ENCODE measurements at places on chromosomes 3 and 15.

DNA sequence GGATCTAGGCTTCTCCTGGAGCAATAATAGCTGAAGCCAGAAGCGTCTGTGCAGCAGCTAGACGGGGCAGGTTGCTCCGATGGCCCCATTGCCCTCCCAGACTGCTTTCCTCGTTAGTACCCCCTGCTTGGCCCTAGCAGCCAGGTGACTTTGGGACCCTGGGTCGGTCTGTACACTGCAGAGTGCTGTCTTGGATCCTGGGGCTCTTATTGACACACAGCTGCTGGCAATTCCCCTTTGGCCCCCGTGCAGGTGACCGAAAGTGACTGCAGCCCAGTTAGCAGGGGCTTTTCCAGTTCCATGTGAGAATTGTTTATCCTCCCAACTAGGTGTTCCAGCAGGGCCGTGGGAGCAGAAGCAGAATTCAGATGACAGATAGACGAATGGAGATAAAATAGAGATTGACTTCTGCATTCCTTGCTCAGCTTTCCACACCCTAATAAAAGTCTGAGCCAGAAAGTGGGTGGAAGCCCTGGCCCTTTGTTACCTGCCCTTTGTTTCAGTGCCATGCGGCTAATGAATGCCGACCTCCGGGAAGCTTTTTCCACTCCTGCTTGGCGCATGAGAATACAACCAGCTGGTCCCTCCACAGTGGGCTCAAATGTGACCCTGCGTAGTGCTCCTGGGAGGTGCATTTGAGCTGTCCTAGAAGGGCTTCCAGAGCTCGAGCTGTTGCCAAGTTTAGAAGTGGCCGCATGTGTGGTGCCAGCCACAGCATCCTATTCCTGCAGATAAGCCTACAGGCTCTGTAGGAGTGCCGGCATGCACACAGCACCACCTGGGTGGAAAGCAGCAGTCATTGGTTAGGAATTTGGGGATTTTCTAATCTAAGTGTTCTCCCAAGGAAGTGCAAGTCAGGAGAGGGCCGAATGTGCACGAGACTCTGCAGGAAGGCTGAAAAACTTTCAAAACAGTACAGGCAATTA, 94.4 kb downstream of the SLCO3A1 start:
- DNase-seq: no peak

DNA sequence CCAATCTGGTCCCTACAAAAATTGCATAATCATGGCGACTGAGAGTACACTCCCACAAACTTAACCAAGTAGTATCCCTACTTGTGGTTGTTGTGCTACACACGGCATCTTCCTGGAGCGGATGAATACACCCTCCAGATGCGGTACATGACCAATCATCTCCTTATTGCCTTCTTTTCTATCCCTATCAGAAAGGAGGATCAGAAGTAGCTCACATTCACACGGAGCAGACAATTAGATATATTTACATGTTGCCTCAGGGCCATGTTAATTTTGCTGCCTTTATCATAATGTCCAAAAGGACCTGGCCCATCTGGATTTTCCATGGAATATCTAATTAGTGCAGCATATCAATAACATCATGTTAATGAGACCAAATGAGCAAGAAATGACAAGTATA, 96.4 kb upstream of the RNU6-1 start:
- no peak for DNase-seq

GRCh38 chr3:9916346-9916733, 558 bp upstream of the IL17RC start:
- no peak for DNase-seq

DNA sequence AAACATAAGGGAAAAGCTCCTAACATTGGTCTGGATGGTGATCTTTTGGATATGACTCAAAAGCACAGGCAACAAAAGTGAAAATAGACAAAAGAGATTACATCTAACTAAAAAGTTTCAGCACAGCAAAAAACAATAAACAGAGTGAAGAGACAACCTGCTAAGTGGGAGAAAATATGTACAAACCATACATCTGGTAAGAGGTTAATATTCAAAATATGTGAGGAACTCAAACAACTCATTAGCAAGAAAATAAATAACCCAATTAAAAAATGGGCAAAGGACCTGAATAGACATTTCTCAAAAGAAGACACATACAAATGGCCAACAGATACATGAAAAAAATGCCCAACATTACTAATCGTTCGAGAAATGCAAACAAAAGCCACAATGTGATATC, 19.0 kb upstream of the NR1I2 start:
- no peak for DNase-seq

- DNase-seq: peak; percentile 4
Measured at GRCh38 chr15:44720460-44721176, 9.3 kb downstream of the B2M start.

- DNase-seq: no peak
Measured at GRCh38 chr3:42066516-42067181, 24.5 kb upstream of the TRAK1 start.
